ENCODE measurements at places on chromosomes 6 and 20. TPM values are rescaled to one million over a fixed set of nuclear protein-coding genes. Genes with fewer than 3 reads are reported as not detected.
A peak's percentile ranks its signal among the peaks of the same experiment; 100 is the strongest.

DNA sequence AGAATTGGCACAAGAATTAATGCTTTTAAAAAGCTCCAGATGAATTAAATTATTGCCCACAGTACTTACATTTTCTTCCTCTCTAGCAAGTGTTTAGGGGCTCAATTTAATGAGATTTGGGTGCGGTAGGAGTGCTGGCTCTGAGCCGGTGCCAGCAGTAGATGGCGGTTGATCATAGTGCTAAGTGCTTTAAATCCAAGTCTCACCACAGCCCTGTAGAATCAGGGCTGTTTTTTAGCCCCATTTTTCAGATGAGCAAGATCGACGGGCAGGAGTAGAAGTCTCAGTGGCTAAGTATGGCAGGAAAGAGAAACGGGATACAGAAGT is 136.9 kb upstream of the SALL4 start:
- no peak for DNase-seq

DNA sequence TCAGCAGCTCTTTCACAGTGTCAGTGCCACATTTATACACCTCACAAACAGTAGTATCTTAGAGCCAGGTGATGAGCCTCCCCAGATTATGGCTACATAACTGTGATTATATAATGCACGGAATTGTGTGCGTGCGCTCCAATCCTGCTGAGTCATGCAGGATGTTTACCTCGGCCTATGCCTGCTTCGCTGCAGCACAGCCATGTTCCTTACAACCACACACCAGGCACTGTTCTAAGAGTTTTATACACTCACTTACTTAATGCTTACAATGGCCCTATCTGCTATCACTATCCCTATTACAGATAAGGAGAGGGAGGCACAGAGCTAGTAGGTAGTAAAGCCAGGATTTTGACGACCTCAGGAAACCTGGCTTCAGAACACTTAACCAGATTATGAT is 7.3 kb downstream of the ZKSCAN3 start:
- DNase-seq, result peak; percentile 82

DNA sequence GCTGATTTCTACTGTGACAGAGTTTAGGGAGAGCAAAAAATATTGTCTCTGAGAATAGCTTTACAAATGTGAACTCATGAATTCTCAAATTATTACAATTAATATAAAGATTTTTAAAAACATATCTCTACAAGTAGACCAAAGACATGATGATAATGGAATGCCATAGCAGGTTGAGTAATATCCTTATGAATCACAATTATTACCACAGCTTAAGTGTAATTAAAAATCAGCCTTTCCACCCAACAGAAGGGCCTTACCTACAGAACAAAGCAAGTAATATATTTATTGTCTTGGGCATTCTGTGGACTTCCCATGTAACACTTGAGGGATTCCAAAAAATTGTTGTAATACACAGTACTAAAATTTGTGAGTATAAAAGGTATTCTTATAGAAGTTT is 1099.6 kb upstream of the GJE1 start:
- no peak for DNase-seq

GRCh38 chr6:22621701-22622100 is 52.3 kb downstream of the HDGFL1 start:
- peak; percentile 24 for DNase-seq

DNA sequence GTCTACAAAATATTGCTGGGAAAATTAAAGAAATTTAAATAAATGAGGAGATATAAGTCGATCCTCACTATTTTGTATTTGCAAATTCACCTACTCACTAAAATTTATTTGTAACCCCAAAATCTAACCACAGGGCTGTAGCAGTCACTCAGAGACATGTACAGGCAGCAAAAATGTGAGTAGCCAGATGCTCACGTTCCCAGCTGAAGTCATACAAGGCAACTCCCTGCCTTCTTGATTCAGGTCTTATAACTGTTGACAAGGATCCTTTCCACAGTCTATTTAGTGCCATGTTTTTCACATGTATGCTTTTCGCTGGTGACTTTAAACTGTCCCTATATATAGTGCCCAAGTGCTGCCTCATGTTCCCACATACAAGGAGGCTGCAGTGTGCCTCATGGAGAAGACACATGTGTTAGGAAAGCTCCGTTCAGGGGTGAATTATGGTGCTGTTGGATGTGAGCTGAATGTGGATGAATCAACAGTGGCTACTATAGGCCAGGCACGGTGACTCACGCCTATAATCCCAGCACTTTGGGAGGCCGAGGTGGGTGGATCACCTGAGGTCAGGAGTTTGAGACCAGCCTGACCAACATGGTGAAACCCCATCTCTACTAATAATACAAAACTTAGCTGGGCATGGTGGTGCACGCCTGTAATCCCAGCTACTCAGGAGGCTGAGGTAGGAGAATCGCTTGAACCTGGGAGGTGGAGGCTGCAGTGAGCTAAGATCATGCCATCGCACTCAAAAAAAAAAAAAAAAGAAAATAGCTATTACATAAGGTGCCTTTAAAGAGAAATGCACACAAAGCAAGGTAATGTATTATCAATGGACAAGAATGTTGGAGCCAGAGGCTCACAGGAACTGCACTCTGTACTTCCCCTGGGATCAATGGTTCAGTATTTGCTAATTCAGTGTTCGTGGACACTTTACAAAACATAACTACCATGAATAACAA is 55.3 kb downstream of the STK35 start:
- DNase-seq, result no peak

DNA sequence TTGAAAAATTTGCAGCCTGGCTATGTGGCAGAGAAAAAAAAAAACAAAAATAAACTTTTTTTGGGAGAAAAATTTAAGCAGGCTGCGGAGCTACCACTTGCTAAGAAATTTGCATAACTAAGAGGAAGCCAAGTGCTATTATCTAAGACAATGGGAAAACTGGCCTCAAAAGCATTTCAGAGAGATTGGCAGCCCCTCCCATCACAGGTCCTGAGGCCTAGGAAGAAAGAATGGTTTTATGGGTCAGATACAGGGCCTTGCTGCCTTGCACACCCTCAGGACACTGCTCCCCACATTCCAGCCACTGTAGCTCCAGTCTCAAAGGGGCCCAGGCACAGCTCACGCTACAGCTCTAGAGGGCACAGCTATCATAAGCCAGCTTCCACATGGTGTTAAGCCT is 777.9 kb downstream of the TENT5A start:
- no peak for DNase-seq

DNA sequence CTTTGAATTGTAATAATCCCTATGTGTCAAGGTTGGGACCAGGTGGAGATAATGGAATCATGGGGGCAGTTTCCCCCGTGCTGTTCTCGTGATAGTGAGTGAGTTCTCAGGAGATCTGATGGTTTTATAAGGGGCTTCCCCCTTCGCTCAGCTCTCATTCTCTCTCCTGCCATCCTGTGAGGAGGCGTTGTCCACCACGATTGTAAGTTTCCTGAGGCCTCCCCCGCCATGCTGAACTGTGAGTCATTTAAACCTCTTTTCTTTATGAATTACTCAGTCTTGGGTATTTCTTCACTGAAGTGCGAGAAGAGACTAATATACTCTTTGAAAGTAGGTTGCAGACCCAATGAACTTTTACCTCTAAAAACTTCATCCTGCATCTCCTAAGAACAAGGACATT is 39.2 kb upstream of the KCNG1 start:
- no peak for DNase-seq

GRCh38 chr6:18078866-18079265 is 43.6 kb downstream of the NHLRC1 start:
- DNase-seq, result no peak

ZC2HC1B gene
- total RNA-seq, result not detected

ACTL10 gene
- 2.2 TPM for total RNA-seq

Measured in dermis blood vessel endothelial cell (primary cell).